ENCODE measurements at places on chromosomes 16 and 17. TPM values are rescaled to one million over a fixed set of nuclear protein-coding genes. Genes with fewer than 3 reads are reported as not detected.

DNA sequence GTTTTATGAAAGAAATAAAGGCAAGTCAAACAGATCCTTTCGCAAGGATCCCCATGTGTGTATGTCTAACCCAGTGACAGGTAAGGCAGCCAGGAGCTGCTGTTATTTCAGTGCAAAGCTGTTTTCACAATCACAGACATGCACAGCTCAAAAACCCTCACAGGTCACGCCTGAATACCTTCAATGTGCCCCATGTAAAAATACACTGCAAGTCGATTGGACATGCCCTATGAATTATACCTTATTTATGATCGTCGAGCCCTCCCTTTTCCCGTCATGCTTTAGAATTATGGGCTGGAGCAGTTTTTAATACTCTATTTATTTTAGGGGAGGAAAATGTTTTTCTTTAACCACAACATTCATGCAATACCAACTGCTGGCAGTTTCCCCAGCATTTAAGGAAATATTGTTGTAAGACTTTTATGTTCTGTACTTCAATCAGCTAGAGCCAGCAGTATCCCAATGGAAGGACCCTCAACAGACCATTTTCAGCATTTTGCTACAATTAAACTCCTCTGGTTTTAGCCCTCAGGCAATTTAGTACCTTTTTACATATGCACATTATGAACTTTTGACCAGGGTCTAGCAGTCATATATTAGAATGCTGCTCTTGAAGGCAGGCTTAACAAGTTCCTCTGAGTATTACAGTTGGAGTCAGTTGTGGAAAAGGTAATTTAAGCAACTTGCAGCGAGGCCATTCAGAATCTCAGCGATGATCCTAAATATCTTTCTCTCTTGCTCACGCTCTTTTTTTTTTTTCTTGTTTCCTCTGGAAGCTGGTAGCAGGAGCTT is 362.2 kb downstream of the WWOX start:
- no peak for DNase-seq

GRCh38 chr16:23025692-23026307 is 123.5 kb downstream of the USP31 start:
- DNase-seq = no peak

DNA sequence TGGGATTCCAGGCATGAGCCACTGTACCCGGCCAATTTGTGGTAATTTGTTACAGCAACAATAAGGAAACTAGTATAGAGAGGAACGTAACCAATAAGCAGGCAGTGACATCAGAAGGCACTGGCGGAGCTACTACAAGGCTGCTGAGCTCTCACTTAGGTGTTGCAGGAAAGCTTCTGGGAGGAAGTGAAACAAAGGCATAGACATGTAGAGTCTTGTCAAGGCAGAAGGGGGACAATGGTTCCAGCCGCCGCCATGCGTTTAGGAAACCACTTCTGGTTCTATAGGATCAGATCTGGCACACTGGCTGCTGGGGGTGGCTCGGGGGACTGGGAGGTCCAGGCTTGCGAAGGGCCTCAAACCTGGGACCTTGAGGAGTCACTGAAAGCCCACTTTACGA is 9.4 kb upstream of the CPSF4L start:
- peak; percentile 6 for DNase-seq

DNA sequence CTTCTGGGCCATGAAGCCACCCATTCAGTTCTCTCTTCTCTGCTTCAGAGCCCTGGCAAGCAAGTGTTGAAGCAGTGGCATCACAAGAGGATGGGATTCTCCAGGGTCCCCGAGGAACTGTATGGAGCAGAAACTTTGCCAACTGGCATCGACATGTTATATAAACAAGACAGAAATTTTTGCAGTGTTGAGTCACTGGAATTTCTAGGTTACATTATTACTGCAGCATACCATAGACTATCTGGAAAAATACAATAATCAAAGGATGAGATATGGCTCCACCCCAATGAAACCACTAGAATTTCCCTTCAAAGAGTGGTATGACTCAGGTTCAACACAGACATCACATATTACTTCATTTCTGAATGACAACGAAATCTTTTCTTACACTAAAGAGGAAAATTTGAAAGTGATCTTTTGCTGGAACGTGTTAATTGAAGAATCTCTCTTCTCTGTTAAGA is 343.0 kb upstream of the DYNLRB2 start:
- no peak for DNase-seq

GRCh38 chr16:29975811-29976511 is 2.3 kb downstream of the TAOK2 start:
- no peak for DNase-seq

DNA sequence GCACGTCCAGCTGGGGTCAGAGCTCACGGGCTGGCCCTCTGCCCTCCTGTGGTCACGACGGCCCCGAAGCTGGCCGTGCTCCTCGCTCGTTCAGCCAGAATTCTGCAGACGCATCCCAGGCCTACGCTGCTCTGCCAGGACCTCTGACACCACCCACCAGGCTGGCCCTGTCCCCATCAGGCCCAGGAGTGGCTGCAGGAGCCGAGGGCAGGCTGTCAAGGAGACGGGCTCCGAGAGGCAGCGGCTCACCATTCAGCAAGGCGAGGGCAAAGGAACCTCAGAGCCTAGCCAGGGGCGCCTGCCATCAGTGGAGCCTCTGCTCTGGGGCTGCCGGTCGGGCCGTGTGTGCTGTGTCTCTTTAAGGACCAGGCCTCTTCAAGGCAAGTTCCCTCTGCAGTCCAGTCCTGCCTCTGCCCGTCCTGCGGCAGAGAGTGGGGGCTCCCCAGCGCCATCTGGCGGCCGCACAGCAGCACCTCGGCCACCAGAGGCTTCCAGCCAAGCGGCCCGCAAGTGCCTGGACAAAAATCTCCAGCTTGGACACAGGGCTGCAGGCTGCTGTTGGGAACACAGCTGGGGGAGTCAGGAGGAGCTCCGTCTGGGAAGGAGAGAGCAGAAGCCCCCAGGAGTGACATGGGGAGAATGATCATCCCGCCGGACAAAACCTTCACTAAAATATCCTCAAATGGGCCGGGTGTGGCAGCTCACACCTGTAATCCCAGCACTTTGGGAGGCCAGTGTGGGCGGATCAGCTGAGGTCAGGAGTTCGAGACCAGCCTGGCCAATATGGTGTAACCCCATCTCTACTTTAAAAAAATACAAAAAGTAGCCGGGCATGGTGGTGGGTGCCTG is 7.4 kb upstream of the ABR start:
- peak; percentile 88 for DNase-seq

DNA sequence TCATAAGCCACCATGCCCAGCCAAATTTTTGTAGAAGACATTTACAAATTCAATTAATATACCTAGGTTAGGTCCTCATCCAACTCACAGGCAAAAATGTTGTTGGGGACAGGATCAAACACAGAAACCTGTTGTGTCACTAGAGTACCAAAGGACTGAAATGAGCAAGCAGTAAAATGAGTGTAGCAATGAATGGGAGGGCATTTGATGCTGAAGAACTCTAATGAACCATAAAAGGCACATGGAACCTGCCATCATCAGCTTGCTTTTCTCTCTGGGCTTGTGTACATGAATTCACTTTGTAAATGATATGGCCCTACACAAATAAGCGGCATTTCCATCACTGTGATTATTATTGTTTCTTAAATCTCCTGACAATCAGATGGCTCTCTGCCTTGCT is 17.8 kb downstream of the USP31 start:
- DNase-seq = no peak

DNA sequence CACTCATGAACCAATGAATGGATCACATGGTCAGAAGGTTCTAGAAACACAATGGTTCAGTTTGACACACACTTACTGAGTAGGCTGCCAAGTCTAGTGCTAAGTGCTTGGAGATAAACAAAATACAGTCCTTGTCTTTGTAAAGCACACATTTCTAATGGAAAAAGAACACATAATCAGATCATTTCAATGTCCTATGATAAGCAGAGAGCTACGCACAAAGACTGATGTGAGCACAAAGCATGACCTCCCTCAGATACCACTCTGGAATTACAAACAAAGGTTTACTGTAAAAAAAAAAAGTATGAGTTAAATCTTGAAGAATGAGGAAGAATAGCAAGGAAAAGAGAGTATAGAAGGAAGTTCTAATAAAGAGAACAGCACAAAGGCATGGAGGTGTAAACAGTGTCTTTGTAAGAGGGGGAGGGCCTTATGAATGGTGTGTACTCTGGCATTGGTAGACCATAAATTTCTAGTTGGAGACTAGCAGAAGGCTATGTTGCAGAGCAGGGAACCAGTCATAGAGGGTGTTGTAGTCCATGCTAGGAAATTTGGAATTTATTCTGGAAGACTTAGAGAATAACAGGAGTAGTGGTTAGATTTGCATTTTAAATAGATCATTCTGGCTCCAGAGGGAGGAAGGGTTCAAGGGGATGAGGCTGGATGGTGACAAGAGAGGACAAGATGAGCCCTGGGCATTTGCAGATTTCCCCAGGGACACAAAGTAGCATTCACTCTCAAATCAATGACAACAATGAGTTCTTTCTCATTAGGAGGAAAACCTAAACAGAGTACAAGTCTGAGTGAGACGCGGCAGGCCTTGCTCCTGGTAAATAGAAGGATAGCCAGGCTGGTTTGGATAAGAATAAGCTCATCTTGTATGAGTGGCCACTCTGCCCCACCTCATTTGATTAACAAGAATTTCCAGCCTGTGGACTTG is 468.0 kb downstream of the TOX3 start:
- no peak for DNase-seq

DNA sequence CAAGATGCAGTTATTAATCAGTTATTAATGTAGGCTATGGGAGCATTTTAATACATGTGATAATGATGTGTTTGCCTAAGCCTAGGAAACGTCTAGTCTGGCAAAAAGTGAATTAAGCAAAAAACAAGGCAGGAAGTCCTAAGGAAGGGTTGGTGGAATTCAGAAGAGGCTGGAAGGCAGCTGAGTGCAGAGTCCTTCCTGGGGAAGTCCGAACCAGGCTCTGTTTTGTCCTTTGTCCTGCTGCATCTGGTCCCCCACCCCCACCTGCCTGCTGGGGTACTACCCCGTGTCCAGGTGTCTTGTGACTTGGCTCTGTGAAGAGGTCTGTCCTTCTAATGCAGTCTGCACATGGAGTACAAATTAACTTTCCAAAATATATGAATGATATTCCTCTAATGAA is 1.5 kb upstream of the MYH10 start:
- DNase-seq = no peak

GRCh38 chr16:8519643-8520042 is 70.7 kb downstream of the TMEM114 start:
- no peak for DNase-seq

DNA sequence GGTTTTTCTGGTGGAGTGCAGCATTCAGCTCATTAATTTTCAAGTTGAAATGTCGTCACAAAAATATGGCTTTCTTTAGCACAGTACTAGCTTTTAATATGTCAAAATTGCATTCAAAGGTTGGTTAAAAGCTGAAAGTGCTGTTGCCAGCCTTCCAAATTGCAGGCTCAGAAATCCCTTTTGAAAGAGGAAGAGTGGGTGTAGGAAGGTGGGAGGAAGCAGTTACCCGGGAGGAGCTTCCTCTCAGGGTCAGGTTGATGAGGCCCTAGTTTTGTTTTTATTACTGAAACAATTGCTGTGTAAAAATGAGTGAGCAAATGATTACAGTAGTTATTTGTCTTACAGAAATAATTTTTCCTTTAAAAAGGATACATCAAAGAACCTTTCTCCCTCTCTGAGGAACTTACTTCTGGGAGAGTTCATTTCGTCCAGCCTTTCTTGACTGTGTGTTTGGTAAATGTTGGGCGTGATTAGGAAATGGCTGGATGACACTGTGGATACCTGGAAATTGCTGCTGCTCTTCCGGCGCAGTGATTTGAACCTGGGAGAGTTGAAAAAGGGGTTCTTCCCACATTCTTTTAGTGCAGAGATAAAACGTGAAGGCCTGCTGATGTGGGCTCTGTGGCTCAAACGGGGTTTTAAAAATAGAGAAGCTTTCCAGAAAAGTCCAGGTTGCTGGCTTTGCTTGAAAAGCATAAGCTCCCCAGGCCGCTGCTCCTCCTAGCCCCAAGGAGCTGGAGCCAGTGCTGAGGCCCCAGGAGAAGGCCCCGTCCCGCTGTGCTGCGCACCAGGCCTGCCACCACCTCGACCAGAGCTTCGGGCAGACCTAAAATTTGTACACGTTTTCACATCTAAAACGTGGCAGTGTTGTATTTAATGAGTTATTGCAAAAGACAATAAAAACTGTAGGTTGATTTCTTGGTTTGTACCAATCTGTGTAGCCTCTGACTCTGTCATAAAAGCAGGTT is 41.7 kb downstream of the SEC14L1 start:
- DNase-seq = no peak

- DNase-seq = no peak
Measured at GRCh38 chr17:69672924-69673323, 258.4 kb downstream of the MAP2K6 start.

KRT20 gene
- total RNA-seq = not detected
